ENCODE measurements at places on chromosomes 13 and 19. TPM values are rescaled to one million over a fixed set of nuclear protein-coding genes. Genes with fewer than 3 reads are reported as not detected.

PSMD8 gene
- total RNA-seq: 129 TPM

LAIR1 gene
- total RNA-seq: 4.5 TPM

CAPN12 gene
- total RNA-seq: 5.3 TPM

HMGB1 gene
- 276 TPM for total RNA-seq

RHPN2 gene
- 7.6 TPM for total RNA-seq

ZNF230 gene
- 2.1 TPM for total RNA-seq

FFAR2 gene
- 0.84 TPM for total RNA-seq

LRRC25 gene
- 7.9 TPM for total RNA-seq

GJA3 gene
- total RNA-seq: not detected

LRRC4B gene
- total RNA-seq: 1.0 TPM

CALM3 gene
- 112 TPM for total RNA-seq

TLE5 gene
- 61.7 TPM for total RNA-seq

Measured in liver (tissue), 10 donors.